ENCODE measurements at places on chromosomes 7 and 10.

- peak; percentile 95 for DNase-seq
Observed at GRCh38 chr7:17371671-17372524, 73.4 kb downstream of the AHR start.

DNA sequence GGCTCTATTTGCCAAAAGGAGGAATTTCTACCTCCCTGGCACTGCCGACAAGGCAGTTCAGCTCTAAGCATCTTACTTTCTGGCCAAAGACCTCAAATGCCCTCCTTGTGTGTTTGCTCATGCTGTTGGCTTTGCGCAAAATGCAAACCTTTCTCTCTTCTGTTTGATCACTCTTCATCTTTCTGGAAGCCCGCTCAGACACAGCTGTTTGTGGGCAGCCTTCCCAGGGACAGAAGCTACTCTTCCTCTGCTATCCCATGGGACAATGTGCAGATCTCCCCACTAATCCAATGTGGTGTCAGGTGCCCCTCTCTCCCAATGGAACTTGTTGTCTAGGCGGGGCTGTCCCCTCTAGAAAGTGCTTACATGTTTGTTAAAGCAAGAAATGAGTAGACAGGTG is 278.7 kb downstream of the CCSER2 start:
- no peak for DNase-seq

DNA sequence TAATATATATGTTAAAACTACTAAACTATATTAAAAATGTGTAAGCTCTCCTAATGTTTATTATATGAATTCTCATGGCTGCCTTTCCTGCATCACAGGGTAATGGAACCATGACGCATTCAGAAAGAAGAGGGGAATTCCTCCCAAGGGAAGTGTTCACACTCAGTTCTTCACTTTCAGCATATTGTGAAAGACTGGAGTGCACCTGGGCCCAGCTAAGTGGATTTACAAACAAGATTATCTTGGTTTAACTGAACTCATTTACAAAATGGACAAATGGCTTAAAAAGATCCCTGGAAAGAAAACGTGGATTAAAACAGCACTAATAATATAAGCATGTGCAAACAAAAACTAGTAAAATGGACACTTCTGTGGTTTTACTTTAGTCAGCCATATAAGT is 149.8 kb downstream of the DOCK4 start:
- DNase-seq: no peak

GRCh38 chr10:114920459-114920858 is 17.5 kb upstream of the TRUB1 start:
- no peak for DNase-seq

- no peak for DNase-seq
Observed at GRCh38 chr10:30491204-30491915, 57.4 kb downstream of the MAP3K8 start.

- peak; percentile 96 for DNase-seq
Observed at GRCh38 chr7:33986951-33987947, 81.9 kb downstream of the BMPER start.

- DNase-seq: no peak
Observed at GRCh38 chr7:147803151-147803550, 787.4 kb upstream of the C7orf33 start.

DNA sequence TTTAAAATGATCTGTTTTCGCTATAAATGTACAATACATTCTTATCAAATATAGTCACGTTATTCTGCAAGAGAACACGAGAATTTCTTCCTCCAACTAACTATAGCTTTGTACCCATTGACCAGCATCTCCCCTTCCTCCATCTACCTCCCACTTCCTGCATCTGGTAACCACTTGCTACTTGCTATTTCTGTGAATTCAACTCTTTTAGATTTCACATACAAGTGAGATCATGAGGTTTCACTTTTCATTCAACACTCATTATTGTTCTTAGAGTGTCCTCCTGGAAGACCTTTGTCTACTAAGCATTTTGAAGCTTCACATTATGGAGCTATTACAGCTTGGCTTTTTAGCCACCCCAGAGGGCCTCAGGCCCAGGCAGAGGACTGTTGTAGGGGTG is 741.3 kb upstream of the FZD8 start:
- DNase-seq: no peak

GRCh38 chr7:142901426-142902259 is 16.1 kb upstream of the TRPV6 start:
- no peak for DNase-seq

DNA sequence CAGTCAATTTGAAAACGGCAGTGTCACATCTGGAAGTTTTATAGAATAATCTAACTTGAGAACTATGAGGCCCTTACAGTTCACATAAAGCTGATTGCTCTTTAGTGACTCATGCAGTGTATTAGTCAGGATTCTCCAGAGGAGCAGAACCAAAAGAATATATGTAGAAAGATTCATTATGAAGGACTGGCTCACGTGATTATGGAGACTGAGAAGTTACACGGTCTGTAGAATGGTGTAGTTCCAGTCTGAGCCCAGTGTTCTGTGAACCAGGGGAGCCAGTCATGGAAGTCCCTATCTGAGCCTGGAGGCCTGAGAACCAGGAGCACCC is 21.5 kb downstream of the RBM33 start:
- DNase-seq: peak; percentile 70

- DNase-seq: no peak
Observed at GRCh38 chr10:101354328-101355071, 535 bp downstream of the BTRC start.

GRCh38 chr7:111051832-111052231 is 39.1 kb upstream of the LRRN3 start:
- no peak for DNase-seq

DNA sequence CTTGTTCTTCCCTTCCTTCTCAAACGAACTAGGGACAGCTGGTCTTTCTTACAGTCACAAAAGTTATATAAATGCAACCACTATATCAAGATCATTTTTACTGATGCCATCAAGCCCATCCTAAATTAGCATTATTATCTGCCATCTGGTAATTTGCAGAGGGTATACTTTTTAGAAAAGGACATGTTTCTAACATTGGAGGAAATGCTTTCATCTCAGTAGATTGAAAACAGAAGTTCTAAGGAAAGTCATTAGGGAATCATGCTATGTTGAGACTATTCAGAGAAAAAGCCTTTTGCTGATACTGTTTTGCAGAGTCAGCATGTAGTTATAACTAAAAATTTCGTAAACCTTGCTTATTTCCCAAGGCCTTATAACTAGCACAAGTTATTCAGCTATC is 146.7 kb downstream of the WNT2 start:
- DNase-seq: no peak

DNA sequence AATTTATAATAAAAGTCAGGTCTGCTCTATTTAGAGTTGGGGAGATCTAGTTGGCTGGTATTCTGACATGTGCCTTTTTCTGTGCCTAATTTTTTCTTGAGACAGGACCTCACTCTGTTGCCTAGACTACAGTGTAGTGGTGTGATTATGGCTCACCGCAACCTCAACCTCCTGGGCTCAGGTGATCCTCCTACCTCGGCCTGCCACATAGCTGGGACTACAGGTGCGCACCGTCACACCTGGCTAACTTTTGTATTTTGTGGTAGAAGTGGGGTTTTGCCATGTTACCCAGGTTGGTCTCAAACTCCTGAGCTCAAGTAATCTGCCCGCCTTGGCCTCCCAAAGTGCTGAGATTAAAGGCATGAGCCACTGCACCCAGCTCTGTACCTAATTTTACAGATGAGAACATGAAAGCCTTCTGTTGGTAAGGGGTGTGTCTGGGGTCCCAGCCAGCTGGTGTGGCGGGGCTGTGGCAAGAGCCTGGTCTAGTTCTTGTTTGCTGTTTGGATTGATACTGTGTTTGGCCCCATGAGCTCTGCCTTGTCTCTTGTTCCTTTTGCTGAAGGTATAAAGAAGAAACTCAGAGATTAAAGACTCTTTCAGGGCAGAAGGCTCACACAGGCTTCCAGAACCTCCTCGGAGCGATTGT is 31.4 kb downstream of the POR start:
- DNase-seq: no peak

DNA sequence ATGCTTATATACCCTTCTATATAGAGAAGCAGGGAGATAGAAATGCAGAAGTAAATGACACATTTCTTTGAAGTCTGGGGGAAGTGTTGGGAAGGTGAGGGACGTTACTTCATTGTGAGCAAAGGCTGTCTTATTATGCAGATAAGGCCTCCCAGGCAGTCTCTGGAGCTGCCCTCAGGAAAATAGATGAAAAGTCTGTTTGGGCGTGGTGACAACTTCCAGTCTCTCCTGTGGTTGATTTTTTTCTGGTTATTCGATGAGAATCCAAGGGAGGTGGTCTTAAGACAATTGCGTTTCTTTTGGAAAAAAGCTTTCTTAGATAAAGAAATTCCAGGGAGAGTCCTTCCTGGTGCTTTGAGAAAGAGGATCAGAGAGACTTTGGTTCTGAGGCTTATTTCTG is 84.0 kb downstream of the NEUROD6 start:
- DNase-seq: no peak

DNA sequence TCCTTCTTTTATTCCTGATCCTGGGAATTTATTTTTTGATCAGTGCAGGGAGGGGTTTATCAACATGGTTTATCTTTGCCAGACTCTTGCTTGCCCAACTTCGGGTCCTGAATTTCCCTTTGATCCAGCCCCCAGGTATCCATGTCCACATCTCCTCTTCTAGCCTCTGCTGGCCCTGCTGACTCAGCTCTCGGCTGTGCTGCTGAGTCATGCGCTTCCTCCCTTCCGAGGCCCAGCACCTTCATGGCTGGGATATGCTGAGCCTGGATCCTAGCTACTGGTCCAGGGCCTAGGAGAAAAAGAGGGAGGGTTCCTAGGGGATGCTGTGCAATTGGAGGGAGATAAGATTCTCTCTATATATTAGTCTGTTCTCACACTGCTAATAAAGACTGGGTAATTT is 380.7 kb upstream of the SHH start:
- DNase-seq: no peak

DNA sequence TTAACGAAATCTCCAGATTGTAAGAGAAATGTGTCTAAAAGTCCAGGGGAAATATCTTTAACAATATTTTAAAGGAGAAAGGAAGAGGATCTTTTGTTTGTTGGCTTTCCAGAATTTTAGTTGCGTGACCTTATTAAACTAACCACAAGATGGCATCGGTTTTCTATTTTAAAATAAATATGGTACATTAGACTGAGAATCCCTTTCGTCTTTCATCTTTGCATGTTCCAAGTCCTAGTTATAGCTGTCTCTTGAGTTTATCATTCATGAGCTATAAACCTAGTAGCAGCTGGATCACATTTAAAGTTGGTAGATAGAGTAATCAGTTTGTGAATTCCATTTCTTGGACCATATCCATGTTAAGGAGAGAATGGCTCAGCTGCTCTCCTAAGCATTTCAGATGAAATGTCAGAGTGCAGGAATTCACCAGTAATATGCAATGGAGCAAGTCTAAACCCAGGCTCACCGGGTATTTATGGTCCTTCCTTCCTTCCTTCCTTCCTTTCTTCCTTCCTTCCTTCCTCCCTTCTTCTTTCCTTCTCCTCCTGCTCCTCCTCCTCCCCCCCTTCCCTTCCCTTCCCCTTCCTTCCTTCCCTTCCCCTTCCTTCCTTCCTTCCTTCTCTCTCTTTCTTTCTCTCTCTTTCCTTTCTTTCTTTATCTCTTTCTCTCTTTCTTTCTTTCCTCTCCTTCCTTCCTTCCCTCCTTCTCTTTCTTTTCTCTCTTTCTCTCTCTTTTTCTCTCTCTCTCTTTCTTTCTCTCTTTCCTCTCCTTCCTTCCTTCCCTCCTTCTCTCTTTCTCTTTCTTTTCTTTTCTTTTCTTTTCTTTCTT is 57.8 kb upstream of the RAB18 start:
- DNase-seq: peak; percentile 16

DNA sequence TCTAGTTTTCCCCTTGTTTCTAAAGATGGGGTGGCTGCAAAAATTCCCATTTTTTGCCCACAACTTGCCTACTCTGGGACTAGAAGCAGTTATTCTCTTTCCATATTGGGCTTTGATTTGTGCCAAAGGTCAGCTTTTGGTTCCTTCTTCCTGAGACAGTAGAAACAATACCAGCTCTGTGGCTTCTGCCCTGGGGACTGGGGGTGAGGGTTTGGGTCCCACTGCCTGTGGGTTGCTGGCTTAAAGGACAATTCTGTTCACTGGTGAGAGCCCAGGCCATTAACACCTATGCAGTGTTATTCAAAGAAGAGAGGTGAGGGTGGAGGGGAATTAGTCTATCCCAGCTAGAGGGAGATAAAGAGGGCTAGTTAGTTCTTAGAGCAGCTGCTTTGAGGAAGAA is 171.5 kb downstream of the CPEB3 start:
- no peak for DNase-seq

GRCh38 chr10:90968328-90969081 is 47.6 kb upstream of the ANKRD1 start:
- peak; percentile 59 for DNase-seq

- no peak for DNase-seq
Observed at GRCh38 chr10:114473776-114474175, 69.5 kb upstream of the AFAP1L2 start.

DNA sequence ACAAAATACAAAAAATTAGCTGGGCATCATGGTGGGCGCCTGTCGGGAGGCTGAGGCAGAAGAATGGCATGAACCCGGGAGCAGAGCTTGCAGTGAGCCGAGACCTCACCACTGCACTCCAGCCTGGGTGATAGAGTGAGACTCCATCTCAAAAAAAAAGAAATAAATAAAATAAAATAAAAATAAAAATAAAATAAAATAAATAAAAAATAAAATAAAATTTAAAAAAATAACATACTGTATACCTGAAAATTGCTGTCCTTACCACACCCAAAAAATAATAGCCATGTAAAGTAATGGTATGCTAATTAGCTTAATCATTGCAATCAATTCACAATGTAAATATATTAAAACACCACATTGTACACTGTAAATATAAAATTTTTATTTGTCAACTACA is 3.4 kb downstream of the ZC3HAV1L start:
- no peak for DNase-seq
